ENCODE measurements at places on chromosomes 7 and 10.
A peak's percentile ranks its signal among the peaks of the same experiment; 100 is the strongest.

- no peak for DNase-seq
These were observed 7.9 kb downstream of the PKD1L1 start for GRCh38 chr7:47940088-47941013.

DNA sequence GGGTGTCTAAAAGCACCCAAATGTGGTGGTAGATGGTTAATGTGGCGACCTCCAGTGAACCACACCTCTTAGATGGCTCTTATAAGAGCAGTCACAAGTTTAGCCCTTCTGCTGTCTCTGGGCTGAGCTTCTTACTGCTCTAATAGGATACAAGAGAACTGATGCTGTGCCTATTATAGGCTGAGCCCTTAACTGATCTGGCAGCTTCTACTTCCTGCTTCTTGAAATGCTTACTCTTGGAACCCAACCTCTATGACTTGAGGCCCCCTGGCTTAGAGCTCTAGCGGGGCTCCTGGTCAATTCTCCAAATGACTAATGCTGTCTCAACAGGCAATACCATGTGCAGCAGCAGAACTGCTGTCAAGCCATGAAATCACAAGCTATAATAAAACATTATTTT lies 35.0 kb upstream of the LSM8 start:
- no peak for DNase-seq

GRCh38 chr10:24208661-24209431 lies at the start of gene KIAA1217:
Gene KIAA1217 (plus strand): TSS chr10:24209138. CDS start chr10:24209194, 56 bp downstream.
- DNase-seq: no peak

- DNase-seq: no peak
These were observed 30.4 kb downstream of the XPNPEP1 start for GRCh38 chr10:109892931-109893330.

DNA sequence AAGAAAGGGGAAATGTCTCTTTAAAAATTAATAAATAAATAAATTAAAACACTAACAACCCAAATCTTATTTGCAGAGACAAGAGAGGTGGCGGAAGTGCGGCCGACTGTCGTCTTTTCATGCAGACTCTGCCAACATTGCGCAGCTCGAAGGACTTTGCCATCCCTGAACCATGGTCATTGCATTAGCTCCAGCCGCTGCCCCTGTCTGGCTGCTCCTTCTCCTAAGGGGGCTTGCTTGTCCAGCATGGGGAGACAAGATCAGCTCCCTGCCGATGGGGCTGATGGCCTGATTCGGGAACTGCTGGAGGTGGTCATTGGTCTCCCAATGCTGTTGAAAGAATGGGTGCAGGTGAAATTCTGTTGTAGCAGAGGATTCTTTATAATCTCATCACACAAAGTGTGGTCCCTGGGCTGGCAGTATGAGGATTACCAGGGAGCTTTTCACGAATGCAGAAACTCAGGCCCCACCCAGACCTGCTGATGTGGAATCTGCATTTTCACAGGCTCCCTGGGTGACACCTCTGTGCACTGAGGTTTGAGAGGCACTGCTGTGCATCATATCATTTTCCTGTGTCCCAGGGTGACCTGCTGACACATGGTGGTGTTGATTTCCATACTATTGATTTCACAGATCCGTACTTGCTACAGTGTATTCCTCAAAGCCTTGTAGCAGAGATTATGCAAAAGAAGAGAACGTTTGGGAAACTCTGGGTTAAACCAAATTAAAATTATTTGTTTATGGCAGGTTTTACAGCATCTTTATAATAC lies 172.4 kb upstream of the ZMIZ1 start:
- no peak for DNase-seq

DNA sequence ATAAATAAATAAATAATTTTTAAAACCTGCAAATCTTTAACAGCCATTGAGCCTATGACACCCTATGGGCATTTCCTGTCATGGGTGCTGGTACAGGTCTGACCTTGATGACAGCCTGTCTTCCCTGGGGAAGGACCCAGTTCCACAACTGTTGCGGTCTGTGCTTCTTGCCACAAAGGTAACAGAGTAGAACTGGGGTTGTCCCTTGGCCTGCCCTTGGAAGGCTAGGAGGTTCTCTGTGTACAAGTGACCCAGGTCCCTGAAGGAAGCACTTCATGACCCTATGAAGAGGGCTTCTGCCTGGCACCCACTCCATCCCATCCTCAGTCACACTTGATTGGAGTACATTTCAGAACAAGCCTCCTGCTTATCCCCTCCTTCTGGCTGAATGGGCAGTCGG lies 66.9 kb downstream of the OGDH start:
- no peak for DNase-seq

GRCh38 chr7:137592232-137592896 lies 248.8 kb upstream of the PTN start:
- no peak for DNase-seq

DNA sequence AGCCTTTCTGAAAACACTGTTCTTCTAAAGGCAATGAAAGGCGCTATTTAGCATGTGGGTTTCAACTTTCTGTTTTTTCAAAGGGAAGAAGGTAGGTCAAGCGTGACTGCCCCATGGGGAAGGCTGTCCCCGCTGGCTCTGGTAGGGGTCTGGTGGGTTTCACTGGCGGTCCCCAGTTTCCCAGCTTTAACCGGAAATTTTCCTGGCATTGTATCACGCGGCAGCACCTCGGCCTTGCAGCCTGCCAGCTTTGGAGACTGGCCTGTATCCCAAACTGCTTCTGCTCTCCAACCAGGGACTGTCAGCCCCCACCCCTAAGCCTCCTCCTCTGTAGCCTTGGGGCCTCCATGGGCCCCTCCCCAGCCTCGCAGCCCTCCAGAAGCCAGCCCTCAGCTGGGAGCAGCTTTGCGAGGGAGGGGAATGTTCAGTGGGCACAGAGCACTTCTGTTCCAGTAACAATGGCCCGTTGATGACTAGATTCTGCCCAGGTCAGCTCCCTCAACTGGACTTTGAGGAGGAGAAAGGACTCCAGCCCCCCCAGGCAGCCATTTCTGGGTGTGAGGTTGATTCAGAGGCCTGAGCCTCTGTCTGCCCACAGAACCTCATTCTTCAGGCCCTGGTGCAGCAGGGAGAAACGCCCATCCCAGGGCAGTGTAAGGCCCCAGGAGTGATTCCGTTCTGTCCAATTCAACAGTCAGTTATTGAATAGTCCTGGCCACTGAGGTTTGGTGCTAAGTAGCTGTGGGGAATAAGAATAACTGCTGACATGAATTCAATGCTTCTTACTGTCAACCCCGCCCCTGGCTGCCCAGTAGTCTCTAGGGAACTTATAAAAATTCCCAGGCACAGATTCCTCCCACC lies 17.1 kb downstream of the CHST3 start:
- no peak for DNase-seq

GRCh38 chr7:108985037-108985436 lies 415.4 kb downstream of the DNAJB9 start:
- DNase-seq: no peak

DNA sequence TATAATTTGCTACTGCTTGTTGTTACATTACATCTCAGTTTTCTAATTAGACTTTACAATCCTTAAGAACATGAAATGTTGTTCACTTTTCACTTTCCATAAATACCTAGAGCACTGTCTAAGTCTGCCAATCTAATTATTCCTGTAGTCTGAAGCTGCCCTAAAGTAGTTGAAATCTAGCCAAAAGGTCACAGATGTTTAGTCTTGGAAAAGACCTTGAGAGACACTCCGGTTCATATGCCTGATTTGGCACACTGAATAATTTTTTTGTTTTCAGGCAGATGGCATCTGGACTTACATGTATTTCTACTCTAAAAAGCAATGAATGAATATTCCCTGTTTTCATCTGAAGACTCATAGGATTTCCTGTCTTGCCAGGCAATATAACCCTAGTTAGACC lies 359.1 kb downstream of the ANKRD7 start:
- DNase-seq: no peak

- peak; percentile 76 for DNase-seq
These were observed 11.0 kb upstream of the LFNG start for GRCh38 chr7:2508327-2509215.

DNA sequence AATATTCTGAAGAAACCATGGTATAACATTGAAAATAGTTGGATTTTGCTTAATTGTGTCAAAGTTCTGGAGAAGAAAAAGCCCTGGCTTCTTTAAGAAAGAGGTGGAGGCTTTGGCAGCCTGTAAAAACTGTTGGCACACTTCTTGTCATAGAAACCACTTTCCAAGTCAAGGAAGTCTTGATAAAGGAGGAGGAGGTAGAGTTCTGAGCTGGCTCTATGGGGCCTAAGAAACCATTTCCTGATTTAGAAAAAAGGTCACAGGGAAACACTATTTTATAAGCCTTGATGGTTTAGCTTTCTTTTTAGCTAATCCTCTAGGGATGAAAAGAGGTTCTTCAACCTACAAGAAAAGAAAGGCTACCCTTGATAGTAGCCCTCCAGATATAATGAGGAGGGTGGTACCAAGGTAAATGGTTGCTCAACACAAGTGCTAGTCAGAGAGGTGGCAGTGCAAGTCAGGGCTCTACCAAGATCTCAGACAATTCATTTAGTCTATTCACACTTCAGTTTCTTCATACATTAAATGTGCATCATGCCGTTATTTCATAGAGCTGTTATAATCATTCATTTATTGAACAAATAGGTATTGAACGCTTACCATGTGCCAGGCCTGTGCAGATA lies 346.9 kb downstream of the RNLS start:
- DNase-seq: no peak

DNA sequence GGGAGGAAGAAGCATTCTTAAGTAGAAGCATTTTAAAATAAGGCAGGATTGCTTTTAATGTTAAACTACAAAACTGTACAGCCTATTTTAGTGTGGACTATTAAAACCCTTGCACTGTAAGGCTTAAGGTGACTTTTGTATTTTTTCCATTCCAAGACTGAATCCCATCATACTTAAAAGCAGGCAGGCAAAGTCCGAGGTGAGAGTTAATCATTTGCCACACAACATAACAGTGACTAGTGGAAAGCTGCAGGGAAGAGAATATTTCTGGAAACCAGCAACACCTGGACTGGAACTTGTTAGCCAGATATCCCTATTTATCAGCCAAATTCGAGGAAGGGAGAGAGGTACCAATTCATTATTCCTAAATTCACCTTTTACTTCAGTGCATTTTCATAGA lies 3.5 kb downstream of the PRR15 start:
- DNase-seq: no peak

DNA sequence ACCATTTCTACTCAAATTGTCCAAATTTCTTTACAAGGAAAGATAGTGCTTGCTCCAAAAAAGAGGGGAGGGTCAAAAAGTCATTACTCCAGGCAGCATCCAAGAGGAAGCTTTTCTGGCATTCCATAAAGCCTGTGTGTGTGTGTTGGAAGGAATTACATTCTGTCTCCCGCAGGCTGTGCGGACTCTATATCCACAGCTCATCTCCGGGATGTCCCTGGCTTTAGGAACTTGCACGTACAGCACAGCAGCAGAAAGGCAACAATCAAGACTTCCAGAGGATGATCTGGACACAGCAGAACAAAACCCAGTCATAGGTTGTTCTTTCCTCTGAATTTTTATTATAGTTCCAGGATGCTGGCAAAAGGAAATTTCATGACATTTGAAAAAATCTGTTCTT lies 94.8 kb downstream of the ITIH5 start:
- DNase-seq: no peak

DNA sequence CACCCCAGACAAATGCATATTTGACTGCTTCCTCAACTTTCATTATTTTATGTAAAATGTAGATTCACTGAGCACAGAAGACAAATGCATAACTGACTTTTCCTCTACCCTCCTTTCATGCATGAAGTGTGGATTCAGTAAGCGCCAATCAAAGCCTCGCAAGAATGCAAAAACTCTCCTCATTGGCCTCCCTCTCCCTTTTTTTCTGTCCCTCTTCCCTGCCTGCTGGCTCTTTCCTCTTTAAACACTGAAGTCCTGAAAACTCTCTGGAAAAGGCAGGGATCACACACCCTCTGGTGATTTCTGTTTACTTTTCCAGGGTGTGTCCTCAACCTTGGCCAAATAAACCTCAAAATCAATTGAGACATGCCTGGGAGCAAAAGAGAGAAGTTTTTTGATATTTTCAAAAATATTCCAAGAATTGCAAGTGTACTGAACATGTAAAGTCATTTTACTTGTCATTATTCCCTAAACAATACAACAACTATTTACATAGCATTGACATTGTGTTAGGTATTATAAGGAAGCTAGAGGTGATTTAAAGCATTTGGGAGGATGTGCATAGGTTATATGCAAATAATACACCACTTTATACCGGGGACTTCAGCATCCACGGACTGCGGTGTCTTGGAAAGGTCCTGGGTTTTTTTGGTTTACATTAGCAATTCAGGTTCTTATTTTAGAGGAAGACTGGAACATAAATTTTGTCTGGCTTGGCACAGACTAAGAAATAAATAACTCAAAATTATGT lies 71.4 kb downstream of the SEC61G start:
- no peak for DNase-seq

DNA sequence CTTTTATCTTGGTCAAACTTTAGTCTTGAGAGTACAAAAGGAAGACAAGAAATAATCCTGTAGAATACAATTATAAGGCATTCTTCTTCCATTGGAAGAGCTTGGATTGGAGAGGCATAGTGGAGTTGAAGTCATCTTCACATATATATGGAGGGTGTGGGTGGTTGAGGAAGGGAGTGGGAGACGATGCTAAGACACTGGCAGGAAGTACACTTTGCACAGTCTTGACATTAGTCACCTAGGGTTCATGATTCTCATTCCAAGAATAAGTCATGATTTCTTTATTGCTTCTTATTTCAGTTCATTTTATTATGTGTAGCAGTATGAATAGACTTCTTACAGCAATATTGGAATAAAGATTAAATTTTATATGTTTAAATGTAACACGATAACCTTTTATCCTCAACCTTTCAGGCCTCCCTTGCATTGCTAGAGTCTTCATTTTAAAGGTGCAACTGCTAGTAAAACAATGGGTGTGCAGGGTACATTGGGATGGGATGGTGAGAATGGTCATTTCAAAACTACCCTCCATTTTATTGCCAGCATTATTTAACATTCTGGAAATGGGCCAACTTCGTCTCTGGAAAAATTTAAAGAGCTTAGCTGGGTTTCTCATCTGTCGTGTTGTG lies 12.3 kb upstream of the SLC26A3 start:
- no peak for DNase-seq

GRCh38 chr7:95906851-95907250 lies 134.5 kb downstream of the DYNC1I1 start:
- no peak for DNase-seq

GRCh38 chr10:58201704-58202103 lies 66.0 kb downstream of the IPMK start:
- no peak for DNase-seq
